ENCODE measurements at places on chromosomes 5 and 9. TPM values are rescaled to one million over a fixed set of nuclear protein-coding genes. Genes with fewer than 3 reads are reported as not detected.

DNA sequence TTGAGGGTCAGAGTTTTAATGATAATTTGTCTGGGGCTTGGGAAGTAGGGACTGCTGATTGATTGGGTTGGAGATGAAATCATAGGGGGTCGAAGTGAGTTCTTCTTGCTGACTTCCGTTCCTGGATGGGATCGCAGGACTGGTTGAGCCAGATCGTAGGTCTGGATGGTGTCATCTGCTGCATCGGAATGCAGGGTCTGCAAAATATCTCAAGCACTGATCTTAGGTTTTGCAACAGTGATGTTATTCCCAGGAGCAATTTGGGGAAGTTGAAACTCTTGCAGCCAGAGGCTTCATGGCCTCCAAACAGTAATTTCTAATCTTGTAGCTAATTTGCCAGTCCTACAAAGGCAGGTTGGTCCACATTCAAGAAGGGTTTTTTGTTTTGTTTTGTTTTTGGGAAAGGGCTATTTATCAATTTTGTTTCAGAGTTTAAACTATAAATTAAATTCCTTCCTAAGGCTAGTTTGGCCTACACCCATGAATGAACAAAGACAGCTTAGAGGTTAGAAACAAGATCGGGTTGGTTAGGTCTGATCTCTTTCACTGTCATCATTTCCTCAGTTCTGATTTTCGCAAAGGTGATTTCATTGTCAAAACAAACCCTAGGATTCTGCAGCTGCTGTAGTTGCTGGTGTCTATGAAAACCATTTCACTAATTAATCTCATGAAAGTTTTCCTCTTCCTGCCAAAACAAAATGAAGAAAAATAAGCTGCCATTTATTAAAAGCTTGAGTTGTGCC, 388.0 kb downstream of the TMEM232 start:
- no peak for DNase-seq

- DNase-seq = no peak
These were observed 101.2 kb upstream of the GDNF start for GRCh38 chr5:37940931-37941623.

Gene CBY3
- 0.82 TPM for polyA plus RNA-seq

- no peak for DNase-seq
These were observed 17.2 kb downstream of the WDR70 start for GRCh38 chr5:37396352-37396751.

GRCh38 chr5:109005297-109006009, 257.8 kb downstream of the FER start:
- DNase-seq = no peak

Gene COL15A1
- polyA plus RNA-seq = 7.3 TPM
